Ascending aorta (tissue), 2 donors: ENCODE measurements at places on chromosomes 7 and 10. TPM values are rescaled to one million over a fixed set of nuclear protein-coding genes. Genes with fewer than 3 reads are reported as not detected.

The AKR1D1 gene
- total RNA-seq: not detected

- no peak for DNase-seq
- no peaks in the 10 kb centered on the region for H3K36me3 ChIP-seq
- H3K4me1 ChIP-seq: peaks cover 28% of the 10 kb centered on the region
- H3K27ac ChIP-seq: peak overlapping the region; percentile 91
- H3K27me3 ChIP-seq: no peaks in the 10 kb centered on the region
Observed at GRCh38 chr10:118045158-118045836, 1.4 kb downstream of the RAB11FIP2 start.

DNA sequence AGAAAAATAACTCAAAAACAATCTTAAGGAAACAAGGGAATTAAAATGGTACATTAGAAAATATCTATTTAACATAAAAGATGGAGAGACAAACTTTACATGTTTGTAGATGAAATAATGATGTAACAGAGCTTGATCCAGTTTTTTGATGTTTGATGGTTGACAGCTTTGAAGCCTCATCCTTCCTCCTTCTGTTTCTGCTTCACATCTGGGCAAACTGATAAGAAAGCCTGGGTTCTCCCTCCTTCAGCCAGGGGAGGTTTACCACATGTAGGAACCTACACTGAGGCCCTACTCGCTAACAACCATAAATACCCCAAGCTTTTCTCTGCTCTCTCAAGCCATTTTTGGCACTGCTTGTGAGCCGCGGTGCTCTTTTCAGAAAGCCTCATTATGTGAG, 82.8 kb upstream of the ZNF32 start:
- no peak overlapping the region for H3K4me3 ChIP-seq
- no peak overlapping the region for H3K27ac ChIP-seq
- no peaks in the 10 kb centered on the region for H3K27me3 ChIP-seq
- DNase-seq: no peak

GRCh38 chr7:26375726-26376174, 84.1 kb downstream of the SNX10 start:
- peak overlapping the region; percentile 45 for H3K4me3 ChIP-seq
- peaks cover 4% of the 10 kb centered on the region for H3K4me1 ChIP-seq
- no peak overlapping the region for H3K27ac ChIP-seq
- DNase-seq: no peak
- H3K36me3 ChIP-seq: no peaks in the 10 kb centered on the region

GRCh38 chr7:38318241-38318640, 44.8 kb upstream of the TARP start:
- no peaks in the 10 kb centered on the region for H3K27me3 ChIP-seq
- no peaks in the 10 kb centered on the region for H3K36me3 ChIP-seq
- H3K4me1 ChIP-seq: no peaks in the 10 kb centered on the region
- DNase-seq: no peak
- no peak overlapping the region for H3K27ac ChIP-seq
- H3K4me3 ChIP-seq: no peak overlapping the region
